Fibroblast of skin of back (primary cell): ENCODE measurements at places on chromosomes 13 and 19.

GRCh38 chr19:52786078-52786463 is 520 bp downstream of the ZNF600 start:
- no peak for DNase-seq

- DNase-seq: no peak
These were observed 632.8 kb upstream of the SPRY2 start for GRCh38 chr13:80973721-80974120.

GRCh38 chr19:3671680-3672574 is 28.3 kb downstream of the PIP5K1C start:
- no peak for DNase-seq

GRCh38 chr19:57103573-57104277 is 16.1 kb upstream of the USP29 start:
- peak; percentile 51 for DNase-seq
